ENCODE measurements at places on chromosomes 7 and 10.

DNA sequence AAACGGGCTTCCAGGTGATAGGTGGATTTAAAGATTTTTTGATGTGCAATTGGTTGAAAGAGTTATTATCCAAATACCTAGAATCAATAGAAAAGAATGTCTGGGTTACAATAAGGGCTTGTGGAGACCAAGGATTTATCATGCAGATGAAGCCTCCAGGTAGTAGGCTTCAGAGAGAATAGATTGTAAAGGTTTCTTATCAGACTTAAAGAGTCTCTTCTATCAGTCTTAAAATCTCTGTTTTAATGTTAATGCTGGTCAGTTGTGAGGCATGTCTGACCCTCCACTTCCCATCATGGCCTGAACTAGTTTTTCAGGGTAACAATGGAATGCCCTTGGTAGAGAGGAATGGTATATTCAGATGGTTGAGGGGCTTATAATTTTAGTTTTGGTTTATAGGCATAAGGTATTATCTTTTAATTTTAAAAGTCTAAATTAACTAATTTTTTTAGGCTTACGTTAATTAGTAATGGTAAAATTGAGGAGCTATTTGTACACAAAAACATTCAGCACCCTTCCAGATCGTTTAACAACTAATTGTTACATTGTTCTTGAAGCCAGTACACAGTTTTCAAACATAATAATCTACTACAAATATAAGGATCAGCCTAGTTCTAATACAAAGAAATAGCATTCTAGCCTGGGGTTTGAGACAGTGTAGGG lies 704.2 kb upstream of the MBL2 start:
- DNase-seq: no peak

- DNase-seq: no peak
Observed at GRCh38 chr7:139992353-139993044, 70.3 kb downstream of the PARP12 start.

DNA sequence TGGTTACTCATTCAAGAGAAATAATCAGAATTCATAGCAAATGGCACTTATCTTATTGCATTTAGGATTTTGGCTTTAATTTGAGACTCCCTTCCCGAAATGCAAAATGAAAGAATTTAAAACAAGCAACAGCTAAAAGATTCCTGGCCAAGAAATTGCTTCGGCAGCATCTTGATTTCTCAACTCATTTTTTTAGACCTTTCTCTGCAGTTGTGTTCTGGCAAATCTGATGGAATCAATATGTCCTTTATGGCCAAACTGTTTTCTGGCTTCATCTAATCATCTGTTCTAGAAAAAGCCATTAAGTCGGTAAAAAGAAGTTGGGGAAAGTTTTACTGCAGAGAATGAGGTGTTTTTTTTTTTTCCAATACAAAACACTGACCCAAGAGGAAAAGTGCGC lies 172.1 kb downstream of the SLC16A9 start:
- DNase-seq: no peak

DNA sequence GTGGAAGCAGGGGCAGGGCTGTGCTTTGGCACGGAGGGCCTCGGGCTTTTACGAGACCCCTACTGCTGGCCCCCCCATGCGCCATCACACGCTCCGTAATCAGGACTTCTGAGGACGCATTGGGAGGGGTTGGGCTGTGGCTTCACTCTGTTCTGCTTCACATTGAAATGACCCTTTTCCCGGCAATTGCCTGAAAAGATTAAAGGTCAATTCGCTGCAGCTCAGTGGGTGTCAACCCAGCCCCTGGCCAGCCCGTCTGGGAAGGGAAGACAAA lies 41.7 kb upstream of the UBE3C start:
- DNase-seq: no peak

DNA sequence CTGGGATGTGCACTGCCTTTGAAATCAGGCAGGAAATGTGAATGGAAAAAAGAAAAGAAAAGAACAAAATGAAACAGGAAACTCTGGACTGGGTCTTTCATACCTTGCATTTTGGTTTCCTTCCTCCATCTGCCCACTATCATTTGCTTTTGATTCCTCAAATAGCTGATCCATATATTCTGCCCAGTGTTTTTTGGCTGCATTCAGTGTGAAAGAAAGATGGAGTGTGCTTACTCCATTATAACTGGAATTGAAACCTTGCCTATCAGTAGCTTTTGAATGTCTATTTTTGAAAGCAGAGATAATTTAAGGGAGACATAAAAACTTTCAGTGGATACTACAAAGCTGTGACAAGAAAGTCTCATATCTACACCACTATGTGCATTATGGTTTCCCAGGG lies 64.1 kb upstream of the ASAH2 start:
- no peak for DNase-seq
